ENCODE measurements at places on chromosomes 1 and 21. TPM values are rescaled to one million over a fixed set of nuclear protein-coding genes. Genes with fewer than 3 reads are reported as not detected.

Gene PDE9A
- total RNA-seq: 1.9 TPM

Gene MROH9
- total RNA-seq: not detected

Gene PTPRU
- total RNA-seq: 53.2 TPM

Gene ARHGEF10L
- total RNA-seq: 6.3 TPM

Gene GRIK3
- not detected for total RNA-seq

Measured in bronchial epithelial cell (primary cell).